ENCODE measurements at places on chromosomes 2 and 18. TPM values are rescaled to one million over a fixed set of nuclear protein-coding genes. Genes with fewer than 3 reads are reported as not detected.

ZNF24 gene
- total RNA-seq = 53.6 TPM

KLHL14 gene
- 0.07 TPM for total RNA-seq

PROM2 gene
- 0.35 TPM for total RNA-seq

ELAC1 gene
- total RNA-seq = 4.3 TPM

POTEC gene
- total RNA-seq = not detected

REG3G gene
- total RNA-seq = not detected

C2orf15 gene
- 0.30 TPM for total RNA-seq

ARMC9 gene
- total RNA-seq = 2.3 TPM

IL1RL2 gene
- not detected for total RNA-seq

TUBA3D gene
- total RNA-seq = 100 TPM

HSPE1 gene
- 118 TPM for total RNA-seq

MAPRE2 gene
- 111 TPM for total RNA-seq

SUPT7L gene
- 28.1 TPM for total RNA-seq

RAB6D gene
- total RNA-seq = 0.07 TPM

ABCG5 gene
- total RNA-seq = not detected

CTDP1 gene
- 10.2 TPM for total RNA-seq

MRPL30 gene
- 38.0 TPM for total RNA-seq

REEP1 gene
- 21.3 TPM for total RNA-seq

NCL gene
- 241 TPM for total RNA-seq

BUB1 gene
- 0.82 TPM for total RNA-seq

ERICH2 gene
- total RNA-seq = 1.2 TPM

CYP27A1 gene
- total RNA-seq = 7.9 TPM
